HL-60 (cell line): ENCODE measurements at places on chromosomes 12 and 14.
A peak's percentile ranks its signal among the peaks of the same experiment; 100 is the strongest.

DNA sequence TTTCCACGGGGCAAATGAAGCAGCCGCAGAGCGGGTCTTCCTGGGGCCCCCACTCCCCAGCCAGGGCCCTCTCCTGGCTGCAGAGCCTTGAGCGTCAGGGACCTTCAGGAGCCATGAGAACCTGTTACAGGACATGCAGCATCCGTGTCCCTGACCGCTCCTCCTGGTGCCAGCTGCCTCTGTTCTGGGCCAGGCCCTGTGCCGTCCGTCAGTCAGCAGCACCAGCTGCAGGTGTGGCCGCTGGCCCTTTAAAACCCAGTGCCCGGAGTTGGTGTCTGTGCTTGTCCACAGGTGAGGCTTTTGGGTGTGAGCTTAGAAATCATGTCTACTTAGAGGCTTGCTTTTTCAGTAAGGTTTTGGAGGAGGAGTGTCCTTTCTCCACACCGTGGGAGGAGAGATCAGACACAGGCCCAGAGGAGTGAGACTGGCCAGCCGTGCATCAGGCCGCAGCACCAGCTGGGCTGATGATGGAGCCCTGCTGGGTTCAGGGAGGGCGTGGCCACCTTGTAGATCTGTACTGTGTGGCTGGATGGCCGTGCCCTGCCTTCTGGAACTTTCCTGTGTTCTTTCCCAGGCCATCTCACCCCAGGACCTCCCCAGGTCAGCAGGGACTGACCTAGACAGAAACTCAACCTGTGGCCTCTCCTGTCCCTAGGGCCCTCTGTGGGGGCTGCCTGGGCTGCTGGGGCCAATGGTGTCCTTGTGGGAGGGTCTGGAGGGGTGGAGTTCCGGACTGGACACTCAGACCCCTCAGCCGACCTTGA lies 27.1 kb downstream of the AACS start:
- DNase-seq, result no peak

GRCh38 chr14:22900081-22900799 lies 17.2 kb downstream of the REM2 start:
- DNase-seq, result no peak

DNA sequence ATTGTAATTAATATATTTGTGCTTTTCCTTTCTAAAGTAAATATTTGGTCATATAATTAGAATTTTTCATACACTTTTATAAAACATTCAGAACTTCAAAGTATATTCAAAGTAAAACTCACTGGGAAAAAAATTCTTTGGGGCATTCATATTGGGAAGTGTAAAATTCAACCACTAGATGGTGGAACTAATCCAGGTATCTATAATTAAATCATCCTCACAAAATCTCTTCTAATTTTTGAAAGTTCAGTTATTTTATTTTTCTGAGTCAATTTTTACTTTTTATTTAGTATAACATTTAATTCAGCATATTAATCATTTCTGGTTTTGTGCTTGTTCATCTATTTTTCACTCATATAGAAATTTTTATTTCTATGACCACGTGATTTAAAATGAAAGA lies 81.0 kb downstream of the NTS start:
- no peak for DNase-seq

DNA sequence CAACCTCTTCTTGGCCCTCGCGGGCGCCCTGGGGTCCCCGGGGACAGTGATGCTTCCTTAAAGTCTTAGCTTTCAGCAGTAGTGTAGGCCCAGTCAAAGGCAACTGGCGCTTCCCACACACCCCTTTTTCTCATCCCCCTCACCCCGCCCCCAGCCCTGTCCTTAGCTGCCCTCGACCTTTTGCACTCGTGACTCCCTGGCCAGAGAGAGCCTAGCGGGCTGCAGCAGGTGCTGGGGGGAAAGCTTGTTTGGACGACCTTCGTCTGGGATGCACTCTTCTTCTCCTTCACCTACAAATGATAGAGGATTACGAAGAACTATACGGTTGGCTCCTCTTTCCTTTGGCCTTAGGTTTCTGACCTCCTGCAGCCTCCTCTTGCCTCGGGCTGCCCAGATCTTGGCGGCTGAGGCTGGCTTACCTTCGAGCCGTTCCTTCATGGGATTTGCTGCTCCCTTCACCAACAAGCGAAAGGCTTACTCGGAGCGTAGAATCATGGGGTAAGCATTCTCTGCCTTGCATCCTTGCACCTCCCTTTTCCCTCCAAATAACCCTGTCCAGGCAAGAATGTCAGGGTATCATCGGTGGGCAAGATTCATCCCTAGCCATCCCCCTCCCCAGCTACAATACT lies 815 bp downstream of the COQ10A start:
- DNase-seq, result peak; percentile 48

DNA sequence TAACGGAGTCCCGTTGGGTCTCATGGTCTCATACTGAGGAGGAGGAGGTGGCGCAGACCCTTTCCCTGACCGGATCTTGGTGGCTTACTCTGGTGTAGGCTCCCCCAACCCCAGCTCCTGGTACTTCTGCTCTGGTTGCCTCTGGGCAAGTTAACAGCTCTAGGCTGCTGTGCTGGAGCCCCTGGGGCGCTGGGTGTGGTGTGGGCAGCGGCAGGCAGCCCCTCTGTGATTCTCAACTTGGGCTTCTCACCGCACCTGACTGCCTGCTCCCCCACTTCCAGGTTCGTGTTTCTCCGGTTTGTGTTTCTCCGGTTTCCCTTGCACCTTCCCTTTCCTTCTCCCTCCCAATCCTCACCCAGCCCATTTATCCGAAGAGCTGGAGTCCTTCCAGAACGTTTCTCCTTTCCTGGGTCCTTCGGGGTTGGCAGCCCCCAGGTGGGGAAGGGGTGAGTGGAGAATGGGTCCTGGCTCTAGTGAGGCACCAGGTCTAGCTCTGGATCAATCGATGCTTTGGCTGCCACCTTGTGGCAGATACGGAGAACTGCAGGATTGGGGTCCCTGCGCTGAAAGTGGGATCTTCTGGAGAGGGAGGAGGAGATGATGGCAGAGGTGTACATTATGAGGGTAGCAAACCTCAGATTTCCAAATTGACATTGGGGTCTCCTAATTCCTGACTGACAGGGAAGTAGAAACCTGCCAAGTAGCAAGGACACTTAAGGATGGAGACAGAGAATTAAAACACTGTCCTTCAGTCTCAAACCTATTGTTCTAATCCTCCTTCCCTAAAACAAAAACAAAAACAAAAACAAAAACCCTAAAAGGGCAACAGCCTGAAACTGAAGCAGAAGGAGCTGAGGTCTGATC lies 8.3 kb downstream of the CISTR start:
- DNase-seq, result peak; percentile 38

- no peak for DNase-seq
Observed at GRCh38 chr12:7068994-7069346, 8.5 kb downstream of the C1S start.

- DNase-seq, result no peak
Observed at GRCh38 chr12:12791756-12792369, 6.4 kb downstream of the APOLD1 start.

DNA sequence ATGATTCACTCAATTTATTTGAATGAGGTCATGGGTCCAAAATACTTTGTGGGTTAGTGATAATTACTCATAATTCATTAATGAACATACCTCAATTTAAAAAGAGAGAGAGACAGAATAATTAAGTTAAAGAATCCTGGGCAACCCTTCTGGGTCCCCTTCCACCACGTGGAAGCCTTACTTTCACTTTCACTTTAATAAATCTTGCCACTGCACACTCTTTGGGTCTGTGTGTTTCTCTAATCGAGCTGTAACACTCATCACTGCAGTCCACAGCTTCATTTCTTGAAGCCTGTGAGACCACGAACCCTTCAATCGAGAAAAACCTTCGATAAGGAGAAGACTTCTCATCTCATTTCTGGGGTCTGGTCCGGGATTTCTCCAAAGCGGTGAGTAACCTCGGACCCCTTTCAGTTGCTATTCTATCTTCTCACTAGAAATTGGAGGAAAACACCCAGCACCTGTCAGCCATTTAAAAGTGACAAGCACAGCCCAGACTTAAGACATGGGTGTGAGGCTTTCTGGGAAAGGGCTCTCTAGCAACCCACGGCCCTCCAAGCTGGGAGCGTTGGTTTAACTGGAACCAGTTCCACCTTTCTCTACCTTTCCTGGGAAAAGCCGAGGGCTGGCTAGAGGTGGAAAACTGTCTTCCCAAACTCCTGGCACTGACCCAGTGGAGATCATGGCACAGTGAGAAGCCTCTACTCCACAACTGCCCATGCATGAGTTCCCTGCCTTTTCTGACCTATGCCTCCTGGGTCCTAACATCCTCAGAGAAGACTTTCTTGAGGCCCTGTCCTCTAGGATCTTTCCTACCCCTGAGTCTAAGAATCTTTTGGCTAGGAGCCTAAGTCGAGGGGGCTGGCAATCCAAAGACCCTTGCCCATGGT lies 148.8 kb upstream of the ATF7IP start:
- no peak for DNase-seq

- DNase-seq, result no peak
Observed at GRCh38 chr12:62846491-62846890, 88.5 kb downstream of the PPM1H start.

GRCh38 chr14:104637546-104638003 lies 33.0 kb upstream of the TMEM179 start:
- DNase-seq, result no peak

GRCh38 chr14:42911642-42912041 lies 1305.0 kb downstream of the LRFN5 start:
- DNase-seq, result no peak
